Stimulated activated CD4-positive, alpha-beta T cell treated with anti-CD3 and anti-CD28 coated beads, Interleukin-12 subunit alpha, Interleukin-12 subunit beta, amount 100 ng/mL, for 4 hours (primary cell): ENCODE measurements at places on chromosomes 3 and 15.

DNA sequence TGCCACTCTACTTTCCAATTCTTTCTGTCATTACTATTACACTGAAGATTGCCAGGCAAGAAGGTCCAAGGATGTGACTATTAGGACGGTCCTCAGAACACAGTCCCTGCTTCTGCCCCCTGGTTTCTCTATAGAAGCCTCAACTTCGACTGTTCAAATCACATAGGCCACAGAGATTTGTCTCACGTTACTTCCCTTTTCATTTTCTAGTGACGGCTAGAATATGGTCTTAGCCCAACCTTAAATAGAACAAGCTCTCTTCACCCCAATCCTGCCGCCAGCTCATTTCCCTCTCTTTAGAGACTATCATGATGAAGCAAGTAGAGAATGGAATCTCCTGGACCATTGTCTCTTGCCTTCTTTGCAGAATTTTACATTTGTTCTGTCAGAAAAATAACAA, 84.9 kb downstream of the TIGIT start:
- DNase-seq: no peak

DNA sequence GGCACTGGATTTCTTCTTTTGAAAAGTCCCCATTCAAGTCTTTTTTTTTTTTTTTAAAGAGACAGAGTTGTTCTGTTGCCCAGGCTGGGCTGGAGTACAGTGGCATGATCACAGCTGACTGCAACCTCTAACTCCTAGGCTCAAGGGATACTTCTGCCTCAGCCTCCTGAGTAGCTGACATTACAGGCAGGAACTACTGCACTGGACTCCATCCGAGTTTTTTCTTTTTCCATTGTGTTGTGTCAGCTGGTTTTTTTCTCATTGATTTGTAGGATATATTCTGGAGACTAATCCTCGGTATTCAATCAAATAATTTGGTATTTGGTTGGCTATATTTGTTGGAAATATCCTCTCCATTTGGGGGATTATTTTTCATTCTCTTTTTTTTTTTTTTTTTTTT, 11.8 kb downstream of the POLR2M start:
- no peak for DNase-seq

DNA sequence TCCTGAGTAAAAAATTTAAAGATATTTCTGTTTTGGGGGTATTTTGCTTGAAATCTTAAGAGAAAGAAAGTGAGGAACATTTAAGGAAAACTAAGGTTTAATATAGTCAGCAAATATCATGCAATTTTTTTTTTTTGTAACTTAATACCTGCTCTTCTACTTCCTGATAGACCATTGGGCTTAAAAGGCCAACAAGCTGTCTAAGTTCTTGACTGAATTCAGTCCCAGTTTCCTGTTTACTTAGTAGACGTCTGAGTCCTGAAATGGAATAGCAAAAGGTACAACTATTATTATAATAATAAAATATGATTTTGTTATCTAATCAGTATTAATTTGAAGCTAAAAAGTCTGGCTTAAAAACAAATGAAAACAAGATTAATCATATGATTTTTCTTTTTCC, 37.9 kb downstream of the IQCB1 start:
- DNase-seq: no peak

DNA sequence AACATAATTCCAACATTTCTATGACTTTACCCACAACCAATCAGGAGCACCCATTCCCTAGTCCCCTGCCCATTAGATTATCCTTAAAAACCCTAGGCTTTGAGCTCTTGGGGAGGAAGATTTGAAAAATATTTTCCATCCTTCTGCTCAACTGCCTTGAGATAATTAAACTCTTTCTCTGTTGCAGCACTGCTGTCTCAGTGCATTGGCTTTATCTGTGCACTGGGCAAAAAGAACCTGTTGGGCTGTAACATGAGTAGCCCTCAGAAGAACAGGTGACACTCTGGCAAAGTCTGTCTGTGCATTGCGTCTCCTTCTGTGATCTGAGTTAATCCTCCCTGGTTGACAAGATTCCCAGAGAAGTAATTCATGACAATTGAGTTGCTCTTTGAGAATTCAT, 83.9 kb downstream of the ZMAT3 start:
- DNase-seq: no peak
